ENCODE measurements at places on chromosomes 12 and 14.

- DNase-seq: no peak
Measured at GRCh38 chr14:57889245-57889644, 23.4 kb upstream of the SLC35F4 start.

GRCh38 chr14:29454026-29454693, 473.5 kb downstream of the PRKD1 start:
- DNase-seq: no peak

DNA sequence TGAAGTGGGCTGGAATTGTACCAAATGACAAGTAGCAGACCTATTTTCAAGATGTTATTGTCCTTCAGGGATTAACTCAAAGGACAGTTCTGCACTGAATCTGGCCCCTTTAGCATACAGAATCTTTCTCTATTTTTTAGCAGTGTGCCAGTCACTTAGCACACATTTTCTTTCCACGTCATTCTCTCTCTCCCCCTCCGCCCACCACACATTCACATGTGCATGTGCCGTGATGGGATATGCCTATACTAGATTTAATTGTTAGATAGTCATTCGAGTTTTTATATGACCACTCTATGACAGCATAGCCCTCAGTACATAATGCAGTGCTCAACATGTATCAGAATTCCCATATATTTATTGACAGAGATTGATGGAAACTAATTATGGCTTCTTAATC, 129.1 kb downstream of the KCNC2 start:
- DNase-seq: no peak

DNA sequence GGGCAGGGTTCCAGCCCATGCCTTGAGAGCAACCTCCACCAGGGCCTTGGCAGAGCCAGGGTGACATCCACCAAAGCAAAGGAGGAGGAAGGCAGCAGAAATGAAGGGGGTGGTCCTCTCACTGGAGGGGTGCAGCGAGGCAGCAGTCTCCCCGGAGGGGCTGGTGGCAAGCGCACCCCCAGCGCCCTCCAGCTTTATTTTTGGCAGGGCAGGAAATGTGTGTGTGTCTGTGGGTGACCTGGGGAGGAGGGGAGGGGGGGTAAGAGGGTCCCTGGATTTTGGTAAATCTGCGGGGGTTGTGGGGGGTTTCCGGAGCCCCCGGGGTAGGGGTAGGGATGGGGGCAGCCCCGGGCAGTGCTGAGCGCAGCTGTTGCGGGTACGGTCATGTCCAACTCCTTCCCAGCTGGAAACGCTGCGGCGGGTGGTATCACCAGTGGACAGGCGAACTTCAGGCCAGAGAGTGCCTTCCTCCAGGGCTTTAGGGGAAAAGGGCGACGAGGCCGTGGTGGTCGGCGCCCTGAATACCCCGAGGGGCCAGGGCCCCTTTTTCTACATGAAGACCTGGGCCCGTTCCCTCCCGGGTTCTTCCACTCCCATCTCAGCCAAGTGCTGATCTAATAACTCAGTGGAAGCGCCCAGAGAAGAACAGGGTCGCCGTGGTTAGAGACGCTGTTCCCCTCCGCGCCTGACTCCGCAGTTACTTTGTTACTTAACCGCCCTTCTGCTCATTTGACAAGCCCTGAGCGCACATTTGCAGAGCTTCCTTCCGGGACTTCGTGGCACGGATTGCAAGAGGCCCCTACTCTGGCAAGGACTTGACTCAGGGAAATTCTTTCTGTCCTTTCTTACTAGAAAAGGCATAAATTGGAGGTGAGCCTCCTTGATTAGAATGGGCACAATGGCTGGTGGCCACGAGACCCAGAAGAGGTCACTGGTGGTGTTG, 55.2 kb downstream of the FOS start:
- no peak for DNase-seq

DNA sequence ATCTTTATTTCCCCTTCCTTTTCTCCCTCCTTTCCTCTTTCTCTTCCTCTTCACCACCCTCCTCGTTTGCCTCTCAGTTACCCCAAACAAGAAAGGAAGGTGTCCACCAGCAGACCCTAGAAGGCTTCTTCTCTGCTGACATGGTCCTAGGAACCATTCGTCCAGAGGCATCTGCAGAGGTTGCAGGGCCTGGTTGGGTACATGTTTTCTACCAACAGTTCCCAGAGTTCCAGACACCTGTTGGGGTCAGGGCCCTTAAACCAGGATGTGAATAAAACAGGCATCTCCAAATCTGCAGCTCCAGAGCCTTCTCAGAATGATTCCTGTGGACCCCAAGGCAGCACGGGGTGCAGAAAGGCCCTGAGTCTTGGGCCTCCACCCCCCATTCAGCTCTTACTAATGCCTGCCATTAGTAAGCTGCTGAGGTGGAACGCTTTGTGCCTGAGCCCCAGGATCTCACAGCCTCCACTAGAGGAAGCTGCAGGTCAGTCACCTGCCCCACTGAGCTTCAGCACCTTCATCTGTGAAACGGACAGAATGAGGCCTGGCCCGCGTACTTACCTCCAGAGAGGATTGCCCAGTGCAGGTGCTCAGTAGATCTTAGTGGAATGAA, 130.4 kb downstream of the DICER1 start:
- DNase-seq: no peak

All from activated naive CD4-positive, alpha-beta T cell (primary cell).